ENCODE measurements at places on chromosomes 6 and 20.

GRCh38 chr20:13865791-13866351 lies 81.0 kb downstream of the NDUFAF5 start:
- no peak for DNase-seq

GRCh38 chr6:157155804-157156203 lies 167.5 kb downstream of the TMEM242 start:
- no peak for DNase-seq

GRCh38 chr6:15526212-15526701 lies 136.6 kb downstream of the DTNBP1 start:
- no peak for DNase-seq

DNA sequence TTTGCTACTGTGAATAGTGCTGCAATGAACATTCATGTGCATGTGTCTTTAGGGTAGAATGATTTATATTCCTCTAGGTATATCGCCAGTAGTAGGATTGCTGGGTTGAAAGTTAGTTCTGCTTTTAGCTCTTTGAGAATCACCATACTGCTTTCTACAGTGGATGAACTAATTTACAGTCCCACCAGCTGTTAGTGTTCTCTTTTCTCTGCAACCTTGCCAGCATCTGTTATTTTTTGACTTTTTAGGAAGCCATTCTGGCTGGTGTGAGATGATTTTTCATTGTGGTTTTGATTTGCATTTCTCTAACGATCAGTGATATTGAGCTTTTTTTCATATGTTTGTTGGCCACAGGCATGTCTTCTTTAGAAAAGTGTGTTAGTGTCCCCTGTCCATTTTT lies 40.0 kb downstream of the PLG start:
- no peak for DNase-seq

DNA sequence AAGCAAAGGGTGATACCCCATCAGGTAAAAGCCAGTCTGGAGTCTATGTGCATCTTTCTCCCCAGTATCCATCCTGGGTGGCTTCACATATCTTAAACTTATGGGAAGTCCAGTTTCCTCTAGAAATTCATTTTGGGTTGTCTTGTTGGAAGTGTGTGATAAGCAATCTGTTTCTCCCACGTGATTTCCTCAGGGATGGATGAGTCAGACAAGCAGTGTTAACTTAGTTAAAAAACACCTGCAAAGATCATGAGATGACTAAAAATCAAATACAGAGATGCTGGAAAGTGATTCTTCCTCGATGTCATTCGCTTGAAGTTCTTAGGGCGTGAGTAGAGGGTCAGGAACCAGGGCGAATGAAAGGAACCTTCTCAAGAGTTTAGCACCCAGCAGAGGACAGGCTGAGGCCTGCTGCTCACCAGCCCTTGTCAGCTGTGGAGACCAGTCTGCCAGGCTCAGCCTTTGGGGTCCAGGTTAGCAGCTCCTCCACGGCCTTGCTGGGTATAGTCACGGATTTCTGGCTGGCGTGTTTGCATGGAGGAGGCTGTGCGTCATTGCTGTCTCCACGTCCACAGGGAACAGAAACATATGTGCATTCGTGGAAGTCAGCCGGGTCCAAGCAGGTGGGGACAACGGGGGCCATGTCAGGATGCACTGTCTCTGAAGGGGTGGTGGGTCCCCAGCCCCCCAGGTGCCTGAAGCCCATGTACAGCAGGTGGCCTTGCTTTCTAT lies 2.8 kb upstream of the PNPLA1 start:
- DNase-seq, result no peak

- DNase-seq, result no peak
These were observed 125.1 kb upstream of the COL21A1 start for GRCh38 chr6:56372406-56372995.

DNA sequence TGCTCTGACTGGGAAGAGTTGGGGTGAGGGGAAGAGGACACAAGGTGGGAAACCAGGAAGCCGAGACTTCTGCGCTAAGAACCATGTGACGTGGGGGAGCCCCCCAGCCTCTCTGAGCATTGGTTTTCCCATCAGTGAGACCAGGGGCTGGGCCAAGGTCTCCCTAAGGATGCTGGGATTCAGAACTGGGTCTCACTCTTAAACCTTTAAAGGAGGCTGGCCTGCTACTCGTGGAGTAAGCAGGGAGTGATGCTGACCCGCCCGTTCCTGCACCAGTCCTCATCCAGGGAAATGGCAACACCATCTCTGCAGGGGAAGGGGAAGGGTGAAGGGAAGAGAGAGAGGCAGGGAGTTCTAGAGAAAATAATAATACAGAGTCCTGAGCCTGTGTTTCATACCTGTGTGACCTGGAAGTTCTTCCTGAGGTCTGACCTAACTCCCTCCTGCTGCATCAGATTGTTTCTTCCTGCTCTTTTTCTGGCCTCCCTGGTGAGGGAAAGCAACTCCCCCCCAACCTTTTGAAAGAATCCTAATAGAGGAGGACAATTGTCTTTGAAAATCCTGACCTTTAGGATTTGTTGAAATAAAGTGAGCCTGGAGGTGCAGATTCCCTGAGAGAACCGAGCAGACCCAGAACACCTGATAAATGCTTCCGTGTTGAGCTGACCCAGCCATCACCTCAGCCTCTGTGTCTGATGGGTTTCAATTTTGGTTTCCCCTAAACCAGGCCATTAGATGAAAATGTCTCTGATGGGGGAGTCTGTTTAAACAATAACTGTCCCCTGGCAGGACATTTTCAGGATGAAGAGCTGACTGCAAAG lies 3.0 kb upstream of the GRM4 start:
- no peak for DNase-seq

DNA sequence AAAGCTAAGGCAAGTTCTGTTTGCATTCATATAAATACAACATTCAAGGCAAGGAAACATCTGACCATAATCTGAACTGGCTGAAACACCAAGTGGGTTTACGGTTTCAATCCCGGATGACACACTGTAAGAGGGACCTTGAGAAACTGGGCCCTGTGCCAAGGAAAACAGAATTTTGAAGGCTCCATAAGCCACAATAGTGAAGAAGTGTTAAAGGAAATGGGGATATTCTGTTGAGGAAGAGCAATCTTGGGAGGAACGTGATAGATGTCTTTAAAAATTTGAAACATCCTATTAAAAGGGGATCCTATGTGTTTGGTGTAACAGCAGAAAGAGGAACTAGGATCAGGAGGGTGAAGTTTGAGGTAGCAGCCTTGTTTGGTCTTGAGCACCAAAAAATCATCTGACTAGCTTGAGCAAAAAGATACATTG lies 82.4 kb upstream of the TAB2 start:
- DNase-seq, result no peak

DNA sequence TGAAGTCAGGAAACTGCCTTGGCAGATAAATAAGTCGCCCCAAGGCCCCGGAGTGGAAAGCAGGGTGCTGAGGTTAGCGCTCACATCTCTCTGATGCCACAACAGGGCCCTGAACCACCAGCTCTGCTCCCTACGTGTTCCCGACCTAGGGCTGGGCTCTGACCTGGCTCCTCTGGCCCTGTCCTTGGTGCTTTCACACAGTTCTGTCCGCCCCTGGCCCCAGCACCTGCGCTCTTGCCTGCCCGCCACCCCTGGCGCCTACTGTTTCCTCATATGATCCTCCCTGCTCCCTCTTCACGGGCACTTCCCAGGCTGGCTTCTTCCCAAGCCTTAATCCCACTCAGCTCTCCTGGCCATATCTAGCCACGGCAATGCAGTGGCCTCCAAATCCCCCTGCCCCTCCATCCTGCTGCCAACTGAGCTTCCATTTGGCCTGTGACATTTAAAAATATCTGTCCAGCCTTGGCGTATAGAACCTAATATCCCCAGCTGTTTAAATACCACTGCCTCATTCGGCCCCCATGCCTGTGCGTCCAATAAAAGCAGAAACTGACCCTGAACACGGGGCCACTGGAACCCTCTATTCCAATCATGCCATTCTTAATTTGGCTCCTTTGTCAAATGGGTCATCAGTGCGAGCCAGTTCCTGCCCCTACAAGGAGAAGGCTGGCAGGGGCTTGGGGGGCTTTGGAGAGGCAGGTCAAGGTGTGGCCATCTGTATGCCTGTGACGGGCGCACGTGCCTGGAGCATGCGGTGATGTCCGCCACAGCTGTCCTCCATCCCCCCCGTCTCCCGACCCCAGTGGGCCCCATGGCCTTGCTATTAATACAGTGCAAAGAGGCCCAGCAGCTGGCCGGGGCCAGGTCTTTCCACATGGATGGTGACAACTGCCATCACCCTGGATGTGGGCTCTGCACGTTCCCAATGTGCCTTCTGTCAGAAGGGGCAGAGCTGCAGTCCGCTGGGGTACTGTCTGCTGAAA lies 27.7 kb downstream of the GNAS-AS1 start:
- no peak for DNase-seq

DNA sequence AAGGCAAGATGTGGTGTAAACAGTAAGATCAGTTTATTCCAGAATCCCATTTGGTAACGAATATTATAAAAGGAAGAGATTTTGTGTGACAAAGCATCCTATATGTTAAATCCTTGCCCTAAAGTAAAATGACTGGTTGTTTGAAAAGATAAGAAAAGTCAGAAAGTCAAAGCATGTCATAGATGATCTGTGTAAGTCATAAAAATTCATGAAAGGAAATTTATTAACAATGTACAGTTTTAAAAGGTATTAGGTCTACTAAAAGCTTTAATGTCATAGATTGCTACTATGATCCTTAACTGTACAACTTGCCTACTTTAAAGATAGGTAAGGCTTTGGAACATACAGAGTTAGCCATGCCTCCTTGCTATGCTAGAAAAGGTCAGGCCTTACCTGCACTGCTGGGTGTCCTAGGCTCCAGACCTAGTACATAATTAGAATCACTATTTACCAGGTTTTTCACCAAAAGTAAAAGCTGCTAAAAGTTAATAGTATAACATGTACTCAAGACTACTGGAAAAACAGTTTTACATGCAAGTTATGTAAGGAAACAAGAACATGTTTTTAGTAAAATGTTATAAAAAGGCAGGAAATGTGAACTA lies 1090.1 kb upstream of the ADGRB3 start:
- DNase-seq, result no peak

DNA sequence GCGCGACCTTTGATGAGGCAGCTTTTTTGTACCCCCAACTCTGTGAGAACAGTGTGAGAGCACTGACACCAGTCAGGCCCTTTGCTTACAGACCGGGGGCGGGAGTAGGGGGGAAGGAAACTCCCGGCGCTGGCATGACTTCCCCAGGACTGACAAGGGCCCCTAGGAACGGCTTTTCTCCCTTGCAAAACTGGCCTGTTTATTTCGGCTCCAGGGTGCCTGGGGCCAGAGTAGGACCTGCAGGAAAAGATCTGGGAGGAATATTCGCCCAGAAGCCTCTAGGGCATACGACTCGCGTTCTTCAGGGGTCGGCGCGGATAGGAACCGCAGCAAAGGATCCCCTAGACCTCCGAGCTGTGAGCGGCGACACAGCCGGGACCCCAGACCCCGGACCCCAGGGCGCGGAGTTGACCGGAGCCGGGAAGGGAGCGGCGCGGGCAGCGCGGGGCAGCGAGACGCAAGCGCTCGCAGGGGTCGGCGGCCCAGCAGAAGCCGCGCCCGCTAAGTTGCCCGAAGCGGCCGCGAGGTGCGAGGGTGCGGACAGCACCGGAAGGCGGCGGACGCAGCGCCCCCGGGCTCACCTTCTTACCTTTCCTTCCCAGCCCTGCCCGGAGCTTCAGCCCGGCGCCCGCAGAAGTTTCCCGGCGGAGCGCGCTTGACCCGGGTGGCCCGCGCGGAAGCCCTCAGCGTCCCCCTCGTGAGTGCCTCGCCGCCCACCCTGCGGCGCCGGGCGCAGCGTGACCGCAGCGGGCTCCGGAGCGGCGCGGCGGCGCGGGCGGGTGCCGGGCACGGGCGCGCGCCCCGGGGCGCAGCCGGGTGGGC lies at the start of gene POPDC3:
Gene POPDC3 (minus strand): TSS at position 771 of the 822 bp plus-strand sequence. CDS start 18,105 bp downstream, outside the sequence.
- no peak for DNase-seq

- no peak for DNase-seq
These were observed 165.1 kb downstream of the ARID1B start for GRCh38 chr6:156942266-156942665.

GRCh38 chr20:24633521-24633920 lies 164.1 kb downstream of the SYNDIG1 start:
- no peak for DNase-seq

- no peak for DNase-seq
These were observed 249.2 kb upstream of the PMEPA1 start for GRCh38 chr20:57959018-57959417.

DNA sequence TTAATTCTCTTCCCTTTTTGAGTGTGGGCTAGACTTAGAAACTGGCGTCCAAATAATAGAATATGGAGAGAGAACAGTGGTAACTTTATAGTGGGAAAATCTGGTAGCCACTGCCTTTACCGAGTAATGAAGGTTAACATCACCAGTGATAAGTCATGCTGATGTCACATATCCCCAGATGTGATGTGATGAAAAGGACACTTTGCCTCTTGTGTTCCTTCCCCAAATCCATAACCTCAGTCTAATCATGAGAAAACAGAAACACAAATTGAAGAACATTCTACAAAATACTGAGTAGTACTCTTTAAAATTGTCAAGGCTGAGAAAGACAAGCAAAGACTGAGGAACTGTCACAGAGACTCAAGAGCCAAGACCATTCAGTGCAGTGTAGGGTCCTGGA lies 17.8 kb downstream of the ANKS1A start:
- no peak for DNase-seq

- DNase-seq, result no peak
These were observed 32.8 kb upstream of the SPTLC3 start for GRCh38 chr20:12975833-12976608.

Measured in activated CD4-positive, alpha-beta T cell treated with anti-CD3 and anti-CD28 coated beads, Interleukin-2, amount 50 U/mL, for 4 hours (primary cell).